ENCODE measurements at places on chromosomes 16 and 17. TPM values are rescaled to one million over a fixed set of nuclear protein-coding genes. Genes with fewer than 3 reads are reported as not detected.

The EVI2B gene
- 3.2 TPM for total RNA-seq

The SCIMP gene
- not detected for total RNA-seq

GRCh38 chr17:81959362-81960129, 1.4 kb downstream of the NOTUM start:
- DNase-seq = no peak

The HNF1B gene
- total RNA-seq = not detected

DNA sequence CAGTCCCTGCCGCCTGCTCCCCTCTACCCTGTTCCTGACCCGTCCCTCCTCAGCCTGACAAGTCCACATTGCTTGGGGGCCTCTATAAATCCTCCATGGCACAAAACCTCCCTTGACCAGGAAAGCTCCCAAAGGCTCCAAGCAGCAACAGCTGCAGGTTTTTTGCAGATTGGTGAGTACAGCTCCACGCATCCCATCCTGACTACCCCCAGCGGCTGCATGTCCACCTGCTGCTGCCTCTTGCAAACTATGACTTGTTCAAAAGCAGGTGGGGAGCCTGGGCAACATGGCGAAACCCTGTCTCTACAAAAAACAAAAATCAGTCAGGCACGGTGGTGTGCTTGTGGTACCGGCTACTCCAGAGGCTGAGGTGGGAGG, 122.8 kb downstream of the ANKRD11 start:
- no peak for DNase-seq

DNA sequence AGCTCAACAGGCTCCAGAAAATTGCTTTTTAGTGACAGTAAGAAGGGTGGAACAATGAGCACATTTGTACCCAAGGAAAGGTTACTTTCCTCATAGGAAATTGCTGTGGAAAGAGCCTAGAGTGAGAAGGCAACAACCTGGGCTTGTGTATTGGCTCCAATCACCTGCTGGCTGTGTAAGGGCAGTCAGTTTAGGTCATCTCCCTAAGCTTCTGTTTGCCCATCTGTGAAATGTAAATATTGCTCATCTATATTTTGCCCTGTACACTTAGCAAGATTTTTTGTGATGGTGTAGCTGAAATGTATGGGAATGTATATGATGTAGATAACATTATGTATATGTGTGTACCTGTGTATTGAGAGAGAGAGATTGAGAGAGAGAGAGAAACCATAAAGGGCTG, 225.2 kb upstream of the MPHOSPH6 start:
- DNase-seq = no peak

The RAB37 gene
- total RNA-seq = not detected
